Mucosa of descending colon (tissue), 3 donors: ENCODE measurements at places on chromosomes 12 and 14. TPM values are rescaled to one million over a fixed set of nuclear protein-coding genes. Genes with fewer than 3 reads are reported as not detected.
A peak's percentile ranks its signal among the peaks of the same experiment; 100 is the strongest.

GRCh38 chr12:101165319-101165718, 44.7 kb downstream of the SLC5A8 start:
- no peak for DNase-seq

- no peak for DNase-seq
Observed at GRCh38 chr12:41962171-41962572, 182.5 kb downstream of the GXYLT1 start.

GRCh38 chr14:104352493-104353220, 214.3 kb downstream of the KIF26A start:
- DNase-seq, result no peak

- DNase-seq, result no peak
Observed at GRCh38 chr14:94593749-94594431, 12.7 kb downstream of the SERPINA5 start.

DNA sequence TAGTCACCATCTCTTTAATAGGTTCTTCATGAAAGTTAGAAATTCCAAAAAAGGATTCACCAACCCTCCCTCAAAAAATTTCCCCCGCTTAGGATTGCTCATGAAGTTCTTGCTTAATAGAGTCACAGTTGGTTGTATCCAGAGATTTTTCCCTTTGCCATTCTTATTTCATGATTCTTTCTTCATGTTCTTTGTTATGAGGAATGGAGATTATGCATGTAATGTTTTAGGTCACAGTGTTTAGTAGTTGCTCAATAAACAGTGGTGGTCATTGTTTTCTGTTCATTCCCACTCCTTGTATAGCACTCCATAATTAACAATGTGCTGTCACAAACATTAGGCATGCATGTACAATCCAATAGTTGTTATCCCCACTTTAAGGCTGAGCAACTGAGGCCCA, 51.2 kb upstream of the RTRAF start:
- no peak for DNase-seq

- DNase-seq, result no peak
Observed at GRCh38 chr12:54967461-54967860, 17.1 kb downstream of the TESPA1 start.

GRCh38 chr12:127054531-127054930, 1212.4 kb upstream of the TMEM132C start:
- DNase-seq, result no peak

DNA sequence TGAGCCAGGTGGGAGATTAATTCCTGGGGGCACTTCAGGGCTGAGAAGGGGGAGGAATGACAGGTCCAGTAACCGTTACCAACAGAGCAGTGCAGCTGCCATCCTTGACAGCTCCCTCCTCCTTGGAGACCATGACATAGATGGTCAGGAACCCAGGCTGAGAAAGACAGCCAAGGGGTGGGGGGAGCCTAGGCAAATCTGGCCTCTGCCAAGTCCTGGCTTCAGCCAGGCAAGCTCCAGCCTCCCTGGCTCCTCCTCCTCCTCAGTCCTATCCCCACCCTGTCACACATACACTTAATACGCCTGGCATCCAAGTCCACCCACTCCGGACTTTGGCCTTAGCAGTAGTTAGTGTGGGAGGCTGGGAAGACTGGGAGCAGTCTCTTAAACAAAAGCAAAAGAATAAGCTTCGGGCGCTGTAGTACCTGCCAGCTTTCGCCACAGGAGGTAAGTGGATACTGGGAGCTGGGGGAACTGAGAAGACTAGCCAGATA, at the start of gene RDH5:
Gene RDH5, plus strand, starts transcription at position 323 of the 494 bp plus-strand sequence. CDS start 792 bp downstream, outside the sequence.
- peak; percentile 83 for DNase-seq

GRCh38 chr12:5348491-5348890, 83.4 kb upstream of the NTF3 start:
- no peak for DNase-seq

DNA sequence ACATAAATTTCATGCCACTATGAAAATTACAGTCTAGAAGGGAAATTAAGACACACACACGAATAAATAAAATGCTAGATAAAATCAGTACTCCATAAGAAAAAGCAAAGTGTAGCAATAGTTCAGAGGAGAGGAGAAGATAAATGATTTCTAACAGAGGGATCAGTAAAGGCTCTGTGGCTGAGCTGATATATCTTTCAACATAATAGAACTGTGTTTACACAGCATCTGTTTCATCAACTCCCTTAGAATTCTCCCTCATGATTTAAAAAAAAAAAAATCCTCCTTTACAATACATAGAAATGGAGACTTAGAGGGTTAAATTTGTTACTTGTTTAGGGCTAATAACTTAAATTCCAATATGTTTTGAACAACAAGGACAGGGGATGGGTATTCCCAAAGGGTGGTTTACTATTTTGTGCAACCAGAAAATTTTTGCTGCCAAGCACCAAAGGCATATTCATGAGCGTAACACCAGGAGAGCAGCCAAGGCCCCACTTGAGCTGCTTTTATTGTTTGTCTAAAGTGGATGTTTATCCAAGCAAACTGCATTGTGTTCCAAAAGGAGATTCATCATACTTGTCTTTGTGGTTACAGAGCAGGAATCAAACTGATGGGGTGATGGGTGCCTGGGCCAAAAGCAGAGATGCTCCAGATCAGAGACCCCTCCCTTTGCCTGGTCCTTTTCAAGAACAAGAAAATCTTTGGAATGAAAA, 162.7 kb downstream of the BMP4 start:
- peak; percentile 24 for DNase-seq

DNA sequence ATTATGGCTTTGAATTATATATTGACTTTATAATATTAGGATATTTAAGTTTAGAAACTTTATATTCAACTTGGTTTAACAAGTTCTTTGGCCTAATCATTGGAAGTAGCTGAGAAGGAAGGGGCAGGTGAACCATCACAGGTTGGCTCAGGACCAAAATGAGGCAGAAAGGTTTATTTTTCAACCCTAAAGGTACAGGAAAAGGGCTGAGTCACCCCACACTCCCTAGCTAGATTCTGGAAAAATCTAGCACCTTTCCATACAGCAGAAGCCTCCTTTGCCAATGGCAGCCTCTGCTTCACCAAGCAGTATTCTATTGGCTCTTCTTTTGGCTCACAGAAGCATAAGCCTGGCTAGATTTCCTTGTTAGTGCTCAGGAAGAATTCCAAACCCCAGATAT, 19.3 kb upstream of the MED6 start:
- no peak for DNase-seq

DNA sequence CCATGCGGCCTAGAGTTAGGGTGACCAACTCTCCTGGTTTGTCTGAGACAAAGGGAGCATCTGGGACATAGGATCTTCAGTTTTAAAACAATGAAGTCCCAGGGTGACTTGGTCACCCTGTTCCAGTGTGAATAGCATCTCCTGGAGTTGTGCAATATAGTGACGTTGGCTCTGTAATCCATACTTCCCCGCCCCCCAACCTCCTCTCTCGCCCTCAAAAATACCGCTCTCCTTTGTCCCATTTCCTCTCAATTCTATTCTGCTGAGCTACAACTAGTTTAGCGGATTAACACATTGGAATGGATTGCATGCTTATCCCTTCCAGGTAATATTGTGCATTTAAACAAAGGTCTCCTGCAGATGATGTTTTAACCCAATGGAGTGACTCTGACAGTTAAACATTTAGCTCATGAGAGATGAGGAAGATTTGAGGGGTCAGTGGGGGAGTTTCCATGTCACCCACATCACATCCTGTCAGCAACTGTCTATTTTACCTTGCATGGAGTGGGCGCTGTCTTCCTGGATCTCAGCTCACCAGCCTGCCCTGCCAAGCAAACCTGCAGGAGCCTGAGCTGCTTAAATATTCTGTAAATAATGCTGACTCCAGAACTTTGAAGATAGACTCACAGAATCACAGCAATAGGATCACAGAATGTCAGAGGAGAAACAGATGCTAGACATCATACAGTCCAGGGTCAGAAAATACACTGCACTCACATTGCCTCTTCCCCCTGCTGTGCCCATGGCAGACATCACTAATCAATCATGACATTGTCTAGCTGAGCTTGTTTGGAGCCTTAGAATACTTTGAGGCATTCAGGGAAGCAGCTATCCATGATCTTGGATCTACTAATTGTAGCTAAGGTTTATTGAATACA, 43.0 kb downstream of the MAP1LC3B2 start:
- no peak for DNase-seq

DNA sequence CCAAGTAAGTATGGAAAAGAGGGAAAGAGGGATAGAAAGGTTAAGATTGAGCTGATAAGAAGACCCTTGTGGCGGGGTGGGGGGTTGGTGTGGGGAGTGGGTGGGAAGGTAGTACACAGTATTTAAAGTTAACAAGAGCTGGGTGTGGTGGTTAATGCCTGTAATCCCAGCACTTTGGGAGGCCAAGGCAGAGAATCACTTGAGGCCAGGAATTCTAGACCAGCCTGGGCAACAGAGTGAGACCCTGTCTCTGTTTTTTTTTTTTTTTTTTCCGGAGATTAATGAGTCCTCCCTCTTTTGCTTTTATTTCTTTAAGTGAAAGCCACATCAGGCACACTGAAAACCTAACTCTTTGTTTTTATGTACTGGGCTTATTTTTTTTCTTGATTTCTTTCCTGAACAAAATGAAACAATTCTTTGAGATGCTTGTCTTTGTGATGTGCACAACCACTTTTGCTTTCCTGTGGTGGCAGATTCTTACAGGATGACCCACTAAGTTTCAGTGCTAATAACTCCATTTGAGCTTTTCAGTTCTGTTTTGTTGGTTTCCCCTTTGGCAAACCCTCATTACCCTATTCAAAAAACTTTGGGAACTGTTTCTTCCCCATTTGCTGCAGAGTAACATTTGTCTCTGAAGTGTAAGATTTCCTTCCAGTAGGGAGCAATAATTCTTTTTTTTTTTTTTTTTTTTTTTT, 54.8 kb downstream of the WNK1 start:
- DNase-seq, result no peak

GRCh38 chr12:112898380-112898779, 8.4 kb upstream of the OAS1 start:
- DNase-seq, result no peak

DNA sequence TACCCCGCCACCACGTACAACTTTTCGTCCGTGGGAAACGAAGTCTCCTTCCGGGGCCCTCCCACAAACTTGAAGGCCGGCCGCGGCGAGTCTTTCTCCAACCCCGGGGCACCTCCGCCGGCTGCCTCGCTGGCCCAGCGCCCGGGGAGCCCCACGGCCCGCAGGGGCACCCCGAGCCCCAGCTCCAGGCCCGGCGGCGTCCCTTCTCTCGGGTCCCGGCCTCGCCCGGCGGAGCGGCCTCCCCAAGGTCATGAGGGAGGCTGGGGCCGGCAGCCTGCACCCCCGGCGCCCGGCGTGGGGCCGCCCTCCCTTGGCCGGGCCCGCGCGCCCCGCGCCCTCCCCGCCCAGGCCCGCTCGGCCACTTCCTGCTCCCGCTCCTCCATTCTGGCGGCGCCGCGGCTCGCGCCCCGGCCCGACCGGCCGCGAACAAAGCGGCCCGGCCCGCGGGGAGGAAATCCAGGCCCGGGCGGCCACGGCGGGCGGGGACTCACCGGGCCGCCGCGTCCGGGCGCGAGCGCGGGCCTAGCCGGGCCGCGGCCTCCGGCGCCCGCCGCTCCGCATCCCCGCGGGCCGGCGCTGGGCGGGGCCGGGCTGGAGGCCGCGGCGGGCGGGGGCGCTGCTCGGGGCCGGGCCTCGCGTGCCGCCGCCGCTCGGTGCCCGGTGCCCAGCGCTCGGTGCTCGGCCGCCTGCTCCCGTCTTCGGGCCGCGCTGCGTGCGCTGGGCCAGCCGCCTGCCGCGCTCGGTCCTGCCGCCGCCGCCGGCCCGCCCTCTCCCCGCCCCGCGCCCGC, at the start of gene AKT1:
Gene AKT1, minus strand, starts transcription at position 756 of the 788 bp plus-strand sequence. CDS start 3,105 bp downstream, outside the sequence.
- no peak for DNase-seq

GRCh38 chr12:104411826-104412641, 44.7 kb upstream of the CHST11 start:
- DNase-seq, result no peak

DNA sequence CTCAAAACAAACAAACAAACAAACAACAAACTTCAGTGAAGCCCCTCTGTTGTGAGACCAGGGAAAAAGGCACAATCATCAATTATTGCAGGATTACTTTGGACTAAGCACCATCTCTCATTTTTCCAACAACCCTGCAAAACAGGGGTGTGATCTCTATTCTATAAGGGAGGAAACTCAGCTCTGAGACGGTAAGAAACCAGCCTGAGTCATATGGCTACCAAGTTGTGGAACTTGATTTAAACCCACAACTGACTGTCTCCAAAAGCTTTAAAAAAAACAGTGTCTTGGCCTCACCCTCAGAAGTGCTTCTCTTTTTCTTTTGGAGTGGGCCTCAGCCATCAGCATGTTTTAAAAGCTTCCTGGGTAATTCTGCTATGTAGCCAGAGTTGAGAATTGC, 49.8 kb downstream of the RIN3 start:
- DNase-seq, result no peak

GRCh38 chr12:38956337-38956736, 50.9 kb upstream of the CPNE8 start:
- DNase-seq, result no peak

- DNase-seq, result no peak
Observed at GRCh38 chr12:52055731-52056711, 4.8 kb downstream of the NR4A1 start.

- peak; percentile 12 for DNase-seq
Observed at GRCh38 chr12:43957732-43958372, 122.0 kb downstream of the TMEM117 start.

GRCh38 chr12:110280392-110280778, 662 bp upstream of the ATP2A2 start:
- peak; percentile 73 for DNase-seq

DNA sequence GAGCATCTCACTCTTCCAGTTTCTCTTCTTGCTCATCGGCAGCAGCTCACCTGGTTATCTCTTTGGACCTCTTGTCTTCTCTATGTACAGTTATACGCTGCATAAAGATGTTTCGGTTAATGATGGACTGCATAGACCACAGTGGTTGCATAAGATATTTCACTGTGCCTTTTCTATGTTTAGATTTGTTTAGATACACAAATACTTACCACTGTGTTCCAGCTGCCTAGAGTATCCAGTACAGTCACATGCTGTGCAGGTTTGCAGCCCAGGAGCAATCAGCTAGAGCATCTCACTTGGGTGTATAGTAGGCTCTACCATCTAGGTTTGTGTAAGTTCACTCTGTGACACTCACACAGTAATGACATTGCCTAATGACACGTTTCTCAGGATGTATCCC, 57.6 kb downstream of the FBXL14 start:
- DNase-seq, result no peak

GRCh38 chr12:108701779-108702441, 29.4 kb downstream of the CORO1C start:
- no peak for DNase-seq

The DPPA3 gene
- not detected for total RNA-seq

The CLEC1B gene
- total RNA-seq, result not detected

The APEX1 gene
- total RNA-seq, result 83.9 TPM

The POTEM gene
- not detected for total RNA-seq

The CCDC198 gene
- not detected for total RNA-seq

The KRT83 gene
- total RNA-seq, result not detected

The TMEM30B gene
- total RNA-seq, result 54.1 TPM

The KCNJ8 gene
- total RNA-seq, result 15.3 TPM

The SERPINA12 gene
- not detected for total RNA-seq
